SK-N-SH treated with all-trans-retinoic acid at 6 μM for 48 hours (cell line): ENCODE measurements at places on chromosomes 5 and 9.

GRCh38 chr5:83547161-83547560, 75.6 kb downstream of the VCAN start:
- ATAC-seq: no peak

GRCh38 chr9:83431101-83432060, 106.8 kb downstream of the FRMD3 start:
- ATAC-seq: peak; percentile 73

DNA sequence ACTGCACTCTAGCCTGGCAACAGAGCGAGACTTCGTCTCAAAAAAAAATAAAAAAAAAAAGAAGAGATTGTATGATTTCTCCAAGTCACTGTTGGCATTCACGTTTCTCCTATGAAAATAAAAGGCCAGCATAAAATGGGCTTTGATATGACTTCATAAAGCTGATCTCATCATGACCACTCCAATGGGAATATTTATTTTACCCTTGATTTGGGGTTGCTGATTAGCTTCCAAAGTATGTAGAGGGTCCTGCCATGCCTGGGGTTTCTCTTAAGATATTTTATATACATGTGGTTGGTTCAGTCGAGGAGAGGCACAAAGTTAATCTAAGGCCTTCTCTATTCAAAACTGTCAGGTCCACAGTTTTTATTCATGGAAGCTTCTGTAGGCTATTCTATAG, 247.0 kb upstream of the TNC start:
- no peak for ATAC-seq

DNA sequence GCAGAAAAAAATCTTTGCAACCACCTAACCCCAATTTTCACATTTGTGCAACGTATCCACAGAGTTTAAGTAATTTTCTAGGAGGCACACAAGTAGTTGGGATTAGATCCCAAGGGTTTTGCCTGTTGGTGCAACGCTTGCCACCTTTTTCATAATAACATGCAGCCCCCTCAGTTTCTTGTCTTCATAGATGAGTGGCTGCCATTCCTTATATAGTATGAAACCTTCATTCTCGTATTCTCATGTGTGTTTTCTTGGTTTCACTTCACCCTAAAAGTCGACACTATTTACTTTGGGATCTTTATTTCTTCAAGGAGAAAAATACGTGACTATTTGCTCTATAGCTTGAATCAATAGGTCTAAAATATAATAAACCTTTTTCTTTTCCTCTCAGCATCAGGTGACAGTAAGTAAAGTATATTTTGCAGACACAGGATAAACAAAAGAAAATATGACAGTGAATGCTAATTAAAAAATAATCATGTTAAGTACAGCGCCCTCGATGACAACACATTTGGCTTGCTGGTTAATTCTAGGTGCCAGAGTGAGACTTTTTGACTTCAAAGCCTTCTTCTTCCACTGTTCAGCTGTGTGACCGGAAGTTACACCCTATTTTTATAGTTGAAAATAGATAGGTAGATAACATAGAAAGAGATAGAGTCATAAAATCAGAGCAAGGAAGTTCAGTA, 342.8 kb upstream of the CCNG1 start:
- ATAC-seq: no peak

GRCh38 chr5:142325725-142326479, 1.1 kb upstream of the SPRY4 start:
- peak; percentile 31 for ATAC-seq

DNA sequence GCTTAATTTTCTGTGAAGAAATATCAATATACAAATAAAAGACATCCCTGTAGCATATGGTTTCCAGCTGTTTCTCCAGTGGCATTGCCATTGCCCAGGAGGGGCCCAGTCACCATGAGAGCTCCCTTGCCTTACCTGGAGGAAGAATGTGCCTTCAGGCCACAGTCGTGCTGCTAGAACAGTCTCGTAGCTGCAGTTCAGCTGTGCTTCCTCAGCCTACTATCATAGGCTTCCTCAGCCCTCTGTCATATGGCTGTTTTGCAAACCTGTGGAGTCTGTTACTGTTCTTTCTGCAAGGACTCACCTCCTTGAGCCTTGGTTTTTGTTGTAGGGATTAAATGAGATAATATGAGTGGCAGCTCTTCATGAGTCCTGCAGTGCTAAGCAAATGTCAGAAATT, 67.6 kb downstream of the RCL1 start:
- no peak for ATAC-seq

GRCh38 chr5:107274571-107274970, 396.2 kb downstream of the EFNA5 start:
- ATAC-seq: no peak

DNA sequence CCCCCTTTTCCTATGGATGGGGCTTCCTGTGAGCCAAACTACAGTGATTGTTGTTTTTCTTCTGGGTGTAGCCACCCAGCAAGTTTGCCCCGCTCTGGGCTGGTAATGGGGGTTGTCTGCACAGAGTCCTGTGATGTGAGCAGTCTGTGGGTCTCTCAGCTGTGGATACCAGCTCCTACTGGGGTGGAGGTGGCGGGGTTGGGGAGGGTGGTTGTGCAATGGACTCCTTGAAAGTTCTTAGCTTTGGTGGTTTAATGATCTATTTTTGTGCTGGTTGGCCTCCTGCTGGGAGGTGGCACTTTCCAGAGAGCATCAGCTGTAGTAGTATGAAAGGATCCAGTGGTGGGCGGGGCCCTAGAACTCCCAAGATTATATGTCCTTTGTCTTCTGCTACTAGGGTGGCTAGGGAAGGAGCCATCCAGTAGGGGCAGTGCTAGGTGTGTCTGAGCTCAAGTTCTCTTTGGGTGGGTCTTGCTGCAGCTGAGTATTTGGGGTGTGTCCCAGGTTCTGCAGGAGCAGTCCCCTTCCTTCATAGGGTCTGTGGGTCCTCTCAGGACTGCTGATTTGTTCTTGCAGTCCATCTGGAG, 275.6 kb upstream of the PAPPA start:
- no peak for ATAC-seq

GRCh38 chr5:83036991-83037575, 40.1 kb downstream of the TMEM167A start:
- no peak for ATAC-seq

- no peak for ATAC-seq
These were observed 2.5 kb upstream of the PRDM6 start for GRCh38 chr5:123086376-123087055.
